ENCODE measurements at places on chromosomes 2 and 18.

- no peak for DNase-seq
Observed at GRCh38 chr2:3488855-3489763, 30.2 kb downstream of the ADI1 start.

GRCh38 chr18:26091047-26091630 is 726 bp upstream of the SS18 start:
- DNase-seq = peak; percentile 49

DNA sequence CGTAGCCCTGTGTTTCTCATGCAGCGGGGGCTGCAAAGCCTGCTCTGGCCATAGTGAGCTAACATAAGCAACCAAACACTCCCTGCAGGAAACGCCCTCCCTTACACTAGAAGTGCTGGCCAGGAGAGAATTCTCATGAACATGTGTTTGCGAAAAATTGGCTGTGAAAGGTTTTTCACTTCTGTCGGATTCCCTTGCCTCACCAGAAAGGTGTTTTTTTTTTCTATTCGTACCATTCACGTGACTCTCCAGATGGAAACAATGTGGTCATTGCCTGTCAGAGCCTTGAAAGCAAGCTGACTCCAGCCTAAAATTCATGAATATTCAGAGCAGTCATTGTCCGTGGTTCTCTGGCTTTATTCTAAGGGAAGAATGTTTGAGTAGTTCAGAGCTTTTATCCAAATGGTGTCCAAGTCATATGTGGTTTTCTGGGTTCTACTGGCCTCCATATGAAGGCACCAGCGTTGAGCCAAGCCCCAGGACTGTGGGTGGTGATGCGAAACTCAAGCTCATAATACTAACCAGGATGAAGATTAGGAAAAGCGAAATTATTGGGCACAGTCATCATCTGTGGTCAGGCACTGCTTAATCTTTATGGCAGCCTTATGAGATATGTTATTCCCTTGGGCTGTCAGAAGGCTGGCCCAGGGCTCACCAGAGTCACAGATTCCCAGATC is 236.4 kb downstream of the ALPK2 start:
- no peak for DNase-seq

GRCh38 chr2:206530727-206531126 is 87.4 kb downstream of the ADAM23 start:
- DNase-seq = no peak

- no peak for DNase-seq
Observed at GRCh38 chr2:85129861-85130260, 3.3 kb upstream of the TCF7L1 start.

DNA sequence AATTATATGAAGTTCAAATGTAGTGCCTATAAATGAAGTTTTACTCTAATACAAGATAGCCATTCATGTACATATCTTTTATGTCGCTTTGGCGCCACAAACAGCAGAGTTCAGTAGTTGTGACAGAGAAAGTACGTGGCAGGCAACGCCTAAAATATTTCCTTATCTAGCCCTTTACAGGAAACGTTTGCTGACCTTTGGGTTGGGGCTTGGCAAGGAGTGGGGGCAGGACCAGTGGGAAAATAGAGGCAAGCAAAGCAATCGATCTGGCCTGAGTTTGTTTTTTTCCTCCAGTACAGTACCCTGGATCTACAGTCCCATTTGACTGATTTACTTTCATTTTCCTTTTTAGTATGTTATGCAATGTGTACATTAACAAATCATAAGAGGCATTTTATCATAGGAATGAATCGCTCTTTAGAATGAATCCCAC is 13.1 kb downstream of the CCDC68 start:
- DNase-seq = no peak

GRCh38 chr2:74894272-74894981 is 60.5 kb downstream of the HK2 start:
- no peak for DNase-seq

GRCh38 chr2:161199912-161200701 is 39.9 kb downstream of the TANK start:
- no peak for DNase-seq

GRCh38 chr2:144675731-144676130 is 155.8 kb upstream of the ZEB2 start:
- no peak for DNase-seq

- DNase-seq = no peak
Observed at GRCh38 chr2:121263996-121264715, 20.8 kb downstream of the TFCP2L1 start.

DNA sequence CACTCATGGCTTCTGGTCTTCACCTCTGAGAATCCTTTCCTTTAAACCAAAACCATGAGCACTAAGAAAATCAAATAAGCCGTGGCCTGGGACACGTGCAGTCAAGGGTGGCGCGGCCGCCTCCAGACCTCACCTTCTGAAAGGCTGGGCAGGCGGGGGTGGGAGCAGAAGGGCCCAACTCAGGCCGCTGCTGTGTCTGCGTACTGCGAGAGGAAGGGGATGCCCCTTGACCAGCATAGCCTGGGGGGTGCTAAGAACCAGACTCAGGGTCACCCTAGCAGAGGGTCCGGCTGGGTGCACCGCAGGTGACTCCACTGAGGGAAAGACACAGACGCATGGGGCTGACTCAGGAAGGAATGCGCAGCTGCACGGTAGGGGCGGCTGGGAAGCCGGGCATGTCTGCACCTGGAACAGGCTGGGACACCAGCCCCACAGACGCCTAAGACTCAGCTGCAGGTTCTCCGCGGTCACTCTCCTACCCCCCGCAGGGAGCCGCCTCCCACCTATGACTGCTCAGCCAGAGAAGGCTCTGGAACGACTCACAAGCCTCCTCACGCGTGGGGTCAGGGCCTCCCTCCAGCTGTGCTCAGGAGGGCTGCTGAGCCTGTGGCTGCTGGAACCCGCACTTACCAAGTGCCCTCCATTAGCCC is 432.4 kb upstream of the MYT1L start:
- DNase-seq = no peak

DNA sequence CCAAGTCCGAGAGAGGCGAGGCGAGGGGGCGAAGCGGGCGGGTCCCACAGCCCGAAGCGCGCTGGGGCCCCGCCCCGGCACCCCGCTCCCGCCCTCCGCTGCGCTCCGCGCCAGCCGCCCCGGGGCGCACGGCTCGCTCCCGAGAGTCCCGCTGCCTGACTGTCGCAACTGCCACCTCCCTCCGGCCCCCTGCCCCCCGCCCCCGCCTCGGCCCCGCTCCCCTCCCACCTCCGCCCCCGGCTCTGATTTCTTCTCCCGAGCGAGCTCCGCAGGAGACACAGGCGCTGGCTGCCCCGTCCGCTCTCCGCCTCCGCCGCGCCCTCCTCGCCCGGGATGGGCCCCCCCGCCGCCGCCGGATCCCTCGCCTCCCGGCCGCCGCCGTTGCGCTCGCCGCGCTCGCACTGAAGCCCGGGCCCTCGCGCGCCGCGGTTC is at the start of gene WNT6:
Gene WNT6 (plus strand): TSS at position 250 of the 432 bp plus-strand sequence. CDS start 233 bp downstream, outside the sequence.
- DNase-seq = no peak

- DNase-seq = peak; percentile 4
Observed at GRCh38 chr18:58863539-58864145, 1.0 kb upstream of the ZNF532 start.

GRCh38 chr2:121513597-121514333 is 16.9 kb upstream of the RNU4ATAC start:
- no peak for DNase-seq

DNA sequence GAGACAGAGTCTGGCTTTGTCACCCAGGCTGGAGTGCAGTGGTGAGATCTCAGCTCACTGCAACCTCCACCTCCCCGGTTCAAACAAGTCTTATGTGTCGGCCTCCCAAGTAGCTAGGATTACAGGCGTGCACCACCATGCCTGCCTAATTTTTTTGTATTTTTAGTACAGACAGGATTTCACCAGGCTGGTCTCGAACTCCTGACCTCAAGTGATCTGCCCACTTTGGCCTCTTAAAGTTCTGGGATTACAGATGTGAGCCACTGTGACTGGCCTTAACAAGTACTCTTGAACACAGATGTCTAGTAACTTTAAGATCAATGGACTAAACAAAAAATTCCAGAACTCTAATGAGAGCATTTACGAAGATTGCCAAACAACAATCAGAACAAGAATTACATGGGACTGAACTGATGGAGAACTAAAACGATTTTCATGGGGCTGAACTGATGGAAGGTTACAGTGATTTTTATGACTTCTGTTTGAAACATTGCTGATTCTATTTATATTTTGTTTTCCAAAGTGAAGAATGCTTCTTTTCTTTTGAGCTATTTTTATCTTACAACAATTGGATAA is 46.5 kb upstream of the ST3GAL5 start:
- no peak for DNase-seq

DNA sequence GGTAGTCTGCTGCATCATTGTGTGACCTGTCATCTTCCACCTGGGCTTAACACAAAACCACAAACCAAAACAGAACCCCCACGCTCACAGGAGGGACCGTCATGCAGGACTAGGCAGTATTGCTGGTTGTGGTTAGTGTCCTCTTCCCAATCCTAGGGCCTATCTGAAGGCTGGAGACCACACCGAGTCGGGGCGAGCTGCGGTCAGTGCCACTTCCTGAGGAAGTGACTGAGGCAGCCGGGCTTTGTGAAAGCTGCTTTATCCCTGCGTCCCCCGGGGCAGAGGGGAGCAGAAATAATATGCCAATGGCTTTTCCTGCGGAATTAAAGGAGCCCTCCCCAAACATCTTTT is 22.9 kb downstream of the ZNF532 start:
- DNase-seq = no peak

DNA sequence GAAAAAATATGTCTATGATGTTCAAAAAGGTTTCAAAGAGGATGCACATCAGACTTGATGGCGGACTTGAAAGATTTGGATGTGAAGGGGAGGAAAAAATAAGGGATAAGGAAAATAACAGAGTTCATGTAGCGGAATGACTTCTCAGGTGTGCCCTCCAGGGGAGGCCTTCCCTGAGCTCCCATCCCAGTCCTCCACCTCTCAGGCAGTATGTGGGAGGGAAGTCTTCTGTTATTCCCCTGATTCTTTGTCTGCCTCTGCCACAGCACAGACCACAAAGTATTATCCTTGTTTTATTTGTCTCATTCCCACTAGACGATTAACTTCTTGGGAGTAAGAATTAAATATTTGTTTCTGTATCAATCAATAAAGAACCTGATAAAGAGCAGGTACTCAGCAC is 17.7 kb downstream of the COL5A2 start:
- no peak for DNase-seq

DNA sequence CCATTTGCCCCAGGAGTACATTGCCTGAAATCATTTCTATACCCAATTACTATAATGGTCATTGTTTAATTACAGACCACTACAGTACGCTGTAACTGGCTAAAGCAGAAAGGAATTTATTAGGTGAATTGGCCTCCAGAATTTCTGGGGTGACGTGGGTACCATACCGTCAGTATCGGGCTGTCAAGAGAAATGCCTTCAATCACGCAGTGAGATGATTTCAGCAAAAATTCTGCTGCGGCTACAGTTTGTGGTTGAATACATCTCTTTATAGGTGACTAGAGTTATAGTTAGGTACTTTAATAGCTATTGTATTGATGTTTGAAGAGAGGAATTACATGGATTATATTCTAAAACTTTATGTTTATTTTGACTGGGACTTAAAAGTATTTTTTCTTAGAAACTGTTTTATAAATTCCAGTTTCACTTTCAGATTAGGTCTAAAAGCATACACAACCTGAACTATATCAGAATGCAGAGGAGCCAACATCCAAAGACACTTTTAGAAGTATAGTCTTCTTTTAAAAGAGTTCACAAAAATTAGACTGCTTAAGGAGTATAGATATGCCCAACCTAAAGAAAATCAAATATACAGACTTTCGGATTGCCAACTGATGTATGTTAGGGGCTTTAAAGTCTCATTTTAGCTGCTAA is 128.4 kb downstream of the TTC27 start:
- DNase-seq = no peak

GRCh38 chr2:231489990-231490389 is 25.7 kb upstream of the NCL start:
- no peak for DNase-seq

DNA sequence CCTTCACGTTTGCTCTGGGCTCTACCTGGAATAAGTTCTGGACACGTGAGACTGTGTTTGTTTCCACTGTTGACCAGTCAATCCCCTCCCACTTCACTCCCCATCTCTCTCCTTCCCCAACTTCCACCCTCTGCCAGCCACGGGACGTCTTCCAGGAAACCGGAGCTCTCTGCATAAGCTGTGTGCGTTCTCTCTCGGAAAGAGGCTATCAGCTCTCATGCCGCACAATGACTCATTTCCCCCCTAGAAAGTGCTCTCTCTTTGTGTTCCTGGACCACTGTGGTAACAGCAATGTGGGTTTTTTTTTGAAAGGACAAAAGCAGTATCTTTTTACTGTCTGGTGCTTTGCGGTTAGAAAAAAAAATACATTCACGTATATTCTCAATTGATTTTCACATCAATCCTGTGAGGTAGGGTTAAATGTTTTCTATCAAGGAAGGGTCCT is 10.2 kb downstream of the PROKR1 start:
- DNase-seq = no peak

DNA sequence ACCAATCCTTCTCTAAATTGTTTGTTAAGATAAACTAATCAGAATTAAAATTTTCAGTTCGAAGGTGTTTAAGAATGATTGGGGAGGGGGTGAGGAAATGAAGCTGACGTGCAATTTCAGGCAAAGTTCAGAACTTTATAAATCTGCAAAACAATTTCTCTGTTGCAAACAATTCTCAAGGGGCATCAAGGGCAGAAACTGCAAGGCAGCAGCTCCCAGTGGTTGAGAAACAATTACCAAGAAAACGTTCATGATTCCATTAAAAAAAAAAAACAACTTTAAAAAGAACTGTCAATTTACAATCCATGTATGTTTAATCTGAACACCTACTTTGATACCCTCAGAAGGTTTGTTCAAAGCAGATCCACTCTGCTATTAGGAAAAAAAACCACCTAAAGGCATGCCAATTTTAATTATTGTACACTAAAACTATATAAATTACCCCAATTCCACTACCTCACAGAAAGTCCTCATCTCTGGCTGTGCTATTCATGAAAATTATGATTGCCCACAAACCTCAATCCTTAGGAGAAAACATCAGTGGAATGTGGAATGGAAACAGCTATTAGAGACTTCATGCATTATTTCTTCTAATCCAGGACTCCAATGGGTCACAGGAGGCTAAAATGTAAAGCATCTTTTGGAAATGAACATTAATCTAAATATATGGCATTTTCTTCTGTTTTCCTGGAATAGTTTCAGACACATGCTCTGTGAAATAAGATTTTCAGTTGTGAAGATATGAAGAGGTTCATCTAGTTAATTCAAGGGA is 119.9 kb upstream of the ACVR1C start:
- no peak for DNase-seq

DNA sequence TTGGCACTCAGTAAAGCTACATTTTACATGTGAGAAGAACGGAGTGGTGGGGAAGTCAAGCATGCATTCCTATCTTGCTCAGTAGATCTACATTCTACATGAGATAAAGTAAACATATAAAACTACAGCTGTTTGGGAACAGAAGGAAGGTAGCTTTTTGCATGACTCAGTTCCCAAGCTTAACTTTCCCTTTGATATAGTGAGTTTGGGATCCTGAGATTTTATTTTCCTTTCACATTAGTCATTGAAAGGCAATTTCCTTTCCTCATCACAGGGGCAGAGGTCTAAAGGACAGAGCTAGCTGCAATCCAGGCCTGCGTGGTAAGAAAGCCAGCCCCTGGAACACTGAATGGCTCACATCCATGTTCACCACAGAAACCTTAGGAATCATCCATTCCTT is 257.2 kb downstream of the SRBD1 start:
- no peak for DNase-seq

Data from activated naive CD4-positive, alpha-beta T cell (primary cell).